AML-193 (cell line): ENCODE measurements at places on chromosomes 16 and 17.

- DNase-seq = peak; percentile 71
Measured at GRCh38 chr17:81959362-81960129, 1.4 kb downstream of the NOTUM start.

- no peak for DNase-seq
Measured at GRCh38 chr17:73337330-73337710, 25.5 kb upstream of the CDC42EP4 start.

DNA sequence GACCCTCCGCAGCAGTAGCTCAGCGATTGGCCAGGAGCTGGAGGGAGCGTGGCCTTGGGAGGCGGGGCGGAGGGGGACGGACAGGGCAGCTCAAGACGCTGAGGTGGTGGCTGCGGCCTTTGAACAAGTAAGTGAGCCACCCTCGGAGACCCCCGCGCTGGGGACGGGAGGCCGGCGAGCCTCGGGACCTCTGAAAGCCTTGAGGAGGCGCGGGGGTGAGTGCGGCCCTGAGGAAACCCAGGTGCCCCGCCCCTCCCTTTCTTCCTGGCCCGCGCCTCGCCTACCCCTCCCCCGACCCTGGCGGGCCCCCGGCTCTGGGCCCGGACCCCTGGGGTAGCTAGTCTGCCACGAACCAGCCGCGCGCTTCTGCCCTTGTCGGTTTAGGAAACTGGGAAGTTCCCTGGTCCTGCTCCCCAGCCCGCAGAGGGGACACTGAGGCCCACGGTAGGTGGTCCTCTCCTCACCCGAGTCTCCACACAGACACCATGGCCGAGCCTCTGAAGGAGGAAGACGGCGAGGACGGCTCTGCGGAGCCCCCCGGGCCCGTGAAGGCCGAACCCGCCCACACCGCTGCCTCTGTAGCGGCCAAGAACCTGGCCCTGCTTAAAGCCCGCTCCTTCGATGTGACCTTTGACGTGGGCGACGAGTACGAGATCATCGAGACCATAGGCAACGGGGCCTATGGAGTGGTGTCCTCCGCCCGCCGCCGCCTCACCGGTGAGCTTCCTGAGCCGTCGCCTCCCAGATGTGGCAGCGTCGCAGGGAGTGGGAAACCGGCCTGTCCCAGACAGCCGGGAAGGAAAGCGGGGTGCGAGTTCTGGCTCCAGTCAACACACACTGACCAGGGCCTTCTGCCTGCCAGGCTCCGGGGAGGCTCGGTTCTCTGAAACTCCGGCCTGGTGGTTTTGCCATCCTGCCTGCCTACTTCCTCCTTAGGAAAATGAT is at the start of gene MAPK7:
Gene MAPK7, plus strand, starts transcription at position 83 of the 945 bp plus-strand sequence. Its CDS starts 403 bp downstream, at position 486.
- no peak for DNase-seq

- no peak for DNase-seq
Measured at GRCh38 chr17:2697611-2698162, 13.9 kb downstream of the CLUH start.

DNA sequence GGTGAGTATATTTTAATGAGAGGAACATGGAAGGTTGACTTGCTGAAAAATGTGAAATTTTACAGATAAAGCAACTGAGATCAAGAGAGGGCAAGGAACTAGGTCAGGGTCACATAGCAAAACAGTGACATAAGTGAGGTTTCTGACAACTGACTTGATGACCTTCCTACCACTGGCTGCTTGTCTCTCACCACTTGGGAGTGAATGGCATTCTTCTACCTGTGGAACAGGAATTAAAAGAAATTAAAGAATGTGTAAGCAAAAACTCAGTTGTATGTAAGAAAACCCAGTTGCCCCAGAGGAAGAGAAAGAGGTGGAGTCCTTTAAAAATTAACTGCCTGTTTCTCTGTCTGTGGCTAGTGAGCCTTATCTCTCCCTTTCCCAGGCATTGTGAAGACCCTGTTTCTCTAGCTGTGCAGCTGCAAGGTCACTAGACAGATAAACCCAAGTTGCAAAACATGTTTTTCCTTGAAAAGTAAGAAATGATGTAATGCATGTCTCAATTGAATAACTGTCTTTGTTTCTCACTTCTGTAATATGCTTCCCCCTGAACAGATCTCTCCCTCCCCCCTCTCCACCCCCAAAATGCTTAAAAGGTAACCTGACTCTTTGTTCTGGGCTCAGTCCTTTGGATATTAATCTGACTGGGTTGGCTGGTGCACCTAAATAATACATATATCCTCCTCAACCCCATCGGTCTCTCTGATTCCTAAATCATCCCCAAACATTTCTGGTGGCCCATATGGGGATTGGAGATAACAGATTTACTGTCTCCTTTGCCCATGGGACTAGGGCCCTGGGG is 23.4 kb downstream of the ACSM1 start:
- DNase-seq = no peak

- no peak for DNase-seq
Measured at GRCh38 chr17:64706224-64707049, 44.3 kb upstream of the SMURF2 start.

DNA sequence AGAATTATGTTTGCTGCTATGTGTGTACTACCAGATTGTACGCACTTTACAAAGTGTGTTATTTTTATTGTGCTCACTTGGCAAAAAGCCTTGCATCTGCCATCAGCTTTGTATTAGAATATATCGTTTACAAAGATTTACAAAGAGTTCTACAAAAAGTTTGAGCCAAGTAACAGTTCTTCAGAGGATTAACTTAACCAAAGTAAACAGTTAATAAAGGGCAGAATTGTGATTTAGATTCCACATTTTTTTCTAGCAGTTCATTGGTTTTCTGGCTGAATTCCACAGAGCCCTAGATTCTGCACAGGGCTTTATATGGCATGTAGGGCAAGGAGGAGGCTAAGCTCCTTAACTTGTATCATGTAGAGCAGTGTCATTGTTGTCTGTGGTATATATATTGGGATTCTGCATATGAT is 29.4 kb downstream of the UTP18 start:
- DNase-seq = no peak

DNA sequence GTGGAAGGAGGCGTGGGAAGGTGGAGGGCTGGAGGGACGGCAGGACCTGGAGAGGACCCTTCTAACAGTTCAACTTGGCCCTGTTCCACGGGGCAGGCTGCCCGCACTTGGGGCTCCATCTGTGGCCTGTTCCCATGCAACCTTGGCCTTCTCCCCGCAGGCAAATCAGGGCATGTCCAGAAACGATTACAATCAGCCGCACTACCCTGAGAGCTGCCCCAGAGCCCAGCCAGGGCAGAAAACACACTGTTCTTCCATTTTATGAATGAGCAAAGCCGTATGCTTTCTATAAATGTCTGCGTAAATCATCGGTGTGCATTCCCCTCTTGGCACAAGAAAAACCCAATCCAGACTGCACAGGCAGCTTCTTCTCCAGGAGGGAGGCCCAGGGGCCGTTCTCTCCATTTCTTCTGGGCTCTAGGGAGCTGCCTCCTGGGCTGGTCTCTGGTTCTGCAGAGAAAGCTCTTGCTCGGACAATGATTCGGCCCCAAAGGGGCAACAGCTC is 228.7 kb downstream of the SOX9 start:
- DNase-seq = no peak

GRCh38 chr17:81120149-81120484 is 45.2 kb upstream of the PVALEF start:
- no peak for DNase-seq

DNA sequence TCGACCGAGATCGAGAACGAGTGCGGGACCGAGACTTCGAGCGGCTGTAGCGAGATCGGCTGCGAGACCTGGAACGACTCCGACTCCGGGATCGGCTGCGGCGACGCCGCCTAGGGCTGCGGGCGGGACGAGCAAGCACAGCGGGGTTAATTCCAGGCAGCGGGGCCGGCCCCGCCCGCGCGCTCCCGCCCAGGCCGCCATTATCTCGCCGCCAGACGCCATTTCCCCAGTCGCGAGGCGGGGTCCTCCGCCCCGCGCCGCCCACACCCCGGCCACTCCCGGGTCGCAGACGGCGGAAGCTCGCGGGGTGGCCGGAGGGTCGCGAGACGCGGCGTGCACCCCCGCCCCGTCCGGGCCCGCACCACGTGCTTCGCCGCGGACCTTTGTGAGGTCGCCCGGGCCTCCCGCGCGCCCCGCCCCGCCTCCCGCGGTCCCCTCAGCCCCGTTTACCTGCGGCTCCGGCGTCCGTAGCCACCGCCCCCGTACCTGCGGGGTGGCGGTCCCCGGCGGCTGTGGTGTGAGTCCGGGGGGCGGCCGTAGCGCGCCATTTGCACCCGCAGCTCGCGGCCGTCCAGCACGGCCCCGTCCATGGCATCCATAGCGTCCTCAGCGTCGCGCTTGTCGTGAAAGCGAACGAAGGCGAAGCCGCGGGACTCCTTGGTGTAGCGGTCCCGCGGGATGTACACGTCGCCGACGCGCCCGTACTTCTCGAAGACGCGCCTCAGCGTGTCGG is 616 bp downstream of the SRSF2 start:
- peak; percentile 40 for DNase-seq

DNA sequence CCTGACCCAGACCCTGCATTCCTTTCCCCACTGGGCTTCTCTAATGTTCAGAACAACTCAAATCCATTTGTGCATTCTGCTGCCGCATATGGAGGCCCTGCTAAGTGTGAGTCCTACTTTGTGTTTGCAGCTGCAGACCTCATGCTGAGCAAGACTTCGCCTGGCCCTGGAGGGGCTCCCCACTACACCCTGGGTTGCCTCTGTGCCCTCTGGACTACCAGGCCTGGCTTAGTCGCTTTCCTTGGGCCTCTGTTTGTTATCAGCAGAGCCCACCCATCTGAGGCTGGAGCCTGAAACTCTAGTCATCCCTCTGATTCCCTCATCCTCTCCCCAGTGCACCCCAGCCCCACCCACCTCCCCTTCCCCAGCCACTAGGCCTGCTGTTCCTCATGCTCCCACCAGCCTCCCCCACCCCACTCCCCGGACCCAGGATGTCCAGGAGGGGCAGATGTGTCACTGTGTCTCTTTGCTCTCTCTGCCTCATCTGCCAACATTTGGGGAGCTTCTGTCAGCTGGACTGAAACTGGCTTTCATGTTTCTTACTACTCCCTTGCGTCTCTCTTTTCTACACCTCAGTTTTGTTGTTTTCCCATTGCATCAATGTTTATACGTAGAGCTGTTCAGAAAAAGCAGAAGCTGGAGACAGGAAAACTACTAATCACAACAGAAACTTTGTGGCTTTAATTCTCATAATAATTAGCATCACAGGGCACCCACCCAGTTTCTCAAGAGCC is 17.9 kb upstream of the CD300E start:
- DNase-seq = peak; percentile 22

DNA sequence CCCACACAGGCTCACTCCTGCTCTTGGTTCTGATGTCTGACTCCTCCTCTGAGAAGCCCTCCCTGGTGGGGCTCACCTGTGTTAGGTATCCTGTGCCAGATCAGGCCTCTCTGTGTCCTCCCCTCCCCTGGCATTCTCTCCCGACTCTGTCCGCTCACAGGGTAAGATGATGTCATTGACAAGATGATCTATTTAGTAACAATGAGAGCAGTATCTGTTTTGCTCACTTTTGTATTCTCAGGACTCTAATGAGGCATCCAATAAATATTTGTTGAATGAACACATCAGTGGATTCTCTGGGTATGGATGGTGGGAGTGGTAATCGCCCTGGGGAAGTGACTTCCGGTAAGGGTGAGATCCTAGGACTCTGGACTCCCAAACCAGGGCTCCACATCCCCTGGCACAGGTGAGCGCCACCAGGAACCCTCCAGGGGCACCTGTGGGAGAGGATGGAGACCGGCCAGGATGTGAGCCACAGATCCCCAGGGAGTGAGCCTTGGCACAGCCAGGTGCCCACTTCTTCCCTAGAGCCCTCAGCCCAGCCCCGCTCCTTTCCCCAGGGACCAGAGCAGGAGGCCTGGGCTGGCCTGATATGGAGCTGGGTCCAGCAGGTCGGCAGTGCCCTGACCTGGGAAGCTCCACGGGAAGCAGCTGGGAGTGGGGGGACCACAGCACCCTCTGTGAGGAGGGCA is 5.4 kb upstream of the HAP1 start:
- no peak for DNase-seq

DNA sequence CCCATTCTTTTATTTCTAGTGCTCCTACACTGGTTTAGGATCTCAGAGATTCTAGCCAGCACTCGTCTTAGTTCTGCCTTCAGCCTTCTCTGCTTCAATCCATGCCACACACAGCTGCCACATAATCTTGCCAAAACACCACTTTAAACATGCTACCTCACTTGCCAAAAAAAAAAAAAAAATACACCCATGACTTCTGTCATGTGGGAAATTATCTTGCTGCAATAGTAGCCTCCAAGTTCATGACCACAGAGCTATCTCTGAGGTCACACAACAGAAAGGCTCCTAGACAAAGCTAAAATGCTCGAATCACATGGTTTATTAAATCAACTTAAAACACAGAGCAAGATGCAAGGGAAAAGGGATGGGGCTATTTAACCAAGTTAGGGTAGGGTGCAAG is 18.1 kb downstream of the FZD2 start:
- no peak for DNase-seq

- DNase-seq = no peak
Measured at GRCh38 chr16:14486520-14487303, 143.3 kb downstream of the PARN start.

DNA sequence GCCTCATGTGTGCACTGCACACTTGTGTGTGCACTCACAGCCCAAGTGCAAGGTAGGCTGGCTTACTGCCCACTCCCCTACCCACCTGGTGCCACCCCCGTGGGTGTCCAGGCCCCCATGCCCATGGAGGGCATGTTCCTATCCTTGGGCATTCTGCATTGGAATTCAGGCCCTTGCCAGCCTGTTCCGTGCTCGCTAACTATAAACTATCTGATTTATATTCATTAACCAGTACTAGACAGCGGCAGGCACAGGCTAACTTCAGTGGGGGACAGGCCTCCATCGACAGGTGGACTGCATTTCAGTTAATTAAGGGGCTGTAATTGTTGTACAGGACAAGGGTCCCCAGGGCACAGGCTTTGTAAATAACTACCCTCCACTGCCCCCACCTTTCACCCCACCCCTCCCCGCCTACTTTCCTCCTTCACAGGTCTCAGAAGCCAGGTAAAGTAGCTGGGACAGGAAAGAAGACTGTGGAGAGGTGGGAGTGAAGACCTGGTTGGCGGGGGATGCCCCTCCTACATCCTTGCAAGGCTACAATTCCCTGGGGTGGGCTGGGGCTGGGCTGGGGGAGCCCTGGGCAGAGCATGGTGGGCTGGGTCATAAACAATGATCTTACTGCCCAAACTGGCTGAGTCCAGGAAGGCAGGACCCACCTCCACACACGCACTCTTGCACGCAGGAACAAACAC is 119.0 kb upstream of the LHX1 start:
- DNase-seq = no peak

GRCh38 chr16:89367538-89367915 is 122.8 kb downstream of the ANKRD11 start:
- DNase-seq = no peak

GRCh38 chr16:3036726-3037315 is at the start of gene BICDL2:
Gene BICDL2, minus strand, starts transcription at chr16:3036944. Its CDS starts 1,448 bp downstream, at chr16:3035496.
- no peak for DNase-seq

- DNase-seq = no peak
Measured at GRCh38 chr17:74298778-74299177, 24.7 kb downstream of the DNAI2 start.

DNA sequence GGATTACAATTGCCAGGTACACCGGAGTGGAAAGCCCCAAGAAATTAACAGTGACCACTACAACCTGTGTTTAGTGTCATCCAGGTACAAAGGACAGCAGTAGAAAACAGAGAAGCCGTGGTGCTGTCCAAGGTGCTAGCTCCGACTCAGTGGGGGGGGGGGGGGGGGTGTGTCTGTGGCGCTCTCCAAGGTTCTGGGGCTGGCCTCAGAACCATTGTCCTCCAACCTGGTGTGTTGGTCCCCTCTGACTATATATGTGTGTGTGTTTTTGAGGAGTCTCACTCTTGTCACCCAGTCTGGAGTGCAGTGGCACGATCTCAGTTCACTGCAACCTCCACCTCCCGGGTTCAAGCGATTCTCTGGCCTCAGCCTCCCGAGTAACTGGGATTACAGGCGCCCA is 5.8 kb upstream of the ZNF23 start:
- peak; percentile 31 for DNase-seq
